Inflammatory macrophage (primary cell): ENCODE measurements at places on chromosomes 12 and 14.

DNA sequence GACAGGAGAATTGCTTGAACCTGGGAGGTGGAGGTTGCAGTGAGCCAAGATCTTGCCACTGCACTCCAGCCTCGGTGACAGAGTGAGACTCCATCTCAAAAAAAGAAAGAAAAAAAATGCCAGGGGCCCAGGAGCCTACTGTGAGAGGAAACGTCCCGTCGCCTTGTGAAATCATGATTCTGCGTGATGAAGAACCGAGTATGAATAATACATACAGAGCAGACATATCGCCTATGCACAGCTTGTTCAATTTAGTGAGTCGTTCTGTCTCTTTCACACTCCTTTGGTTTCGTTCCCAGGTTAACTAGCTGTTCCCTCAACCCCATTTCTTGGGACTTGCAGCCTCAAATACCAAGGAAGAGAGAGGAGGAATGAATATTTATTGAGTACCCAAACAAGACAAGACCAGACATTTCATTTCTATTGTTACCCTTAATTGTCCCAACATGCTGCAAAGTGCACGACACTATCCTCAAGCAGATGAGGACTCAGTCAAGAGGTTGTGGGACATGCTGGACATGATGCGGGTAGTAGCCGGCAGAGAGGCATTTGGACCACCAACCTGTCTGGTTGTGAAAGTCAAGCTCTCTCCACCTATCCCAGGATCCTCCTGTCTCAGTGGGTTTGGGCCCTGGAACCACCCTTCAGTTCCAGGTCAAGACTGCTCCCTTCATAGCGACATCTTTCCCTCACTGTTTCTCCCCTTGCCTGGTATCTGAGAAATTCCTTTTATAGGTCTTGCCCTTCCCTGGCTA lies 8.6 kb upstream of the CD27 start:
- DNase-seq = no peak

DNA sequence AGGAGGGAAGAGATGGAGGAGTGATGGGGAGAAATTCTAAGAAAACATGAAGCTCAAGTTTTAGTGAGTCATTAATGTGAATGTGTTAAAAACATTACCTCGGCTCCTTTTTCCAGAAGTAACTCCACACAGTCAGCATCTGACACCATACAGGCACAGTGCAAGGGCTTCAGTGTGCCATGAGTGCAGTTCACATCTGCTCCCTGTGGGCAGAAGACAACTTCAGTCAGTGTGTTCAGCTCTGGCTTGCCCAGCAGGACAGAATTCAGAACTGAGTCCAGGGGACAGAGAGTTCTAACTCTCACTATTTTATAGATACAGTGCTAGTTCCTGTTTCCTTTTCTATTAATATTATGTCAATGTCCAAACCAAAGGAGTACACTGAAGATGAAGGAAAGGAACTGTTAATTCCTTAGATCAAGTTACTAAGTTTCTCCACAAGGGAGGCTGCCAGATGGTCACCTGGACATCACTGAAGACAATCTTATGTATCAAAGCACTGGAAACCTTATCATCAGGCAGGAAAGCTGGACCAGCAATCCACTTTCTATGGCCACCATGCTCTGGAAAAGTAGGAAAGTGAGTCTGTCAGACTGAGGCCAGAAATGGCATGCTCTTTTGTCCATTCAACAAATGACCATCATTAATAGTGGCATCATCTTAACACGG lies 6.1 kb downstream of the ASB8 start:
- DNase-seq = no peak

DNA sequence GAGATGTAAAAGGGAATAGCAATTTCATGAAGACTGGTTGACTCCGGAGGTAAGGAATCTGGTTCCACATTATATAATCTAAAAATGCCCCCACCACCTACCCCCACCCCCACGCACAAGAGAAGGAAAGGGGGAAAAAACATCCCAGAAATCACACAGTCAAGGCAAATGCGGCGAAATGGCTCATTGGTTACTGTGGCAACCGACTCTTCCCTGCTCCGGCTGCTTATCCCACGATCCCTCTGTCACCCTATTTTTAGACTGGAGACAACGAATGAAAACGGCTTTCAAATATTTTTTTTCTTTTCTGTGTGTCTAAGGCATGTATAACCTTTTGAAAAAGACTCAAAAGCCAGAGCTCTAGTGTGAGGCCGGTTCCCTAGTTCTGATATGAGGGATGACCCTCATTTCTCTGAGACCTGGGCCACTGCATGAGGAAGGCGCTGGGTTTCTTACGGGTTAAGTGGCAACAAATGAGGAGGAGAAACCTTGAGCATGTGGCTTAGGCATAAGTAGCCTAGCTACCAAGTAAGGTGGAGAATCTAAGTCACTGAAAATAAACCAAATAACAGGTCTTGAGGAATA lies 148.3 kb upstream of the GRIN2B start:
- DNase-seq = no peak

DNA sequence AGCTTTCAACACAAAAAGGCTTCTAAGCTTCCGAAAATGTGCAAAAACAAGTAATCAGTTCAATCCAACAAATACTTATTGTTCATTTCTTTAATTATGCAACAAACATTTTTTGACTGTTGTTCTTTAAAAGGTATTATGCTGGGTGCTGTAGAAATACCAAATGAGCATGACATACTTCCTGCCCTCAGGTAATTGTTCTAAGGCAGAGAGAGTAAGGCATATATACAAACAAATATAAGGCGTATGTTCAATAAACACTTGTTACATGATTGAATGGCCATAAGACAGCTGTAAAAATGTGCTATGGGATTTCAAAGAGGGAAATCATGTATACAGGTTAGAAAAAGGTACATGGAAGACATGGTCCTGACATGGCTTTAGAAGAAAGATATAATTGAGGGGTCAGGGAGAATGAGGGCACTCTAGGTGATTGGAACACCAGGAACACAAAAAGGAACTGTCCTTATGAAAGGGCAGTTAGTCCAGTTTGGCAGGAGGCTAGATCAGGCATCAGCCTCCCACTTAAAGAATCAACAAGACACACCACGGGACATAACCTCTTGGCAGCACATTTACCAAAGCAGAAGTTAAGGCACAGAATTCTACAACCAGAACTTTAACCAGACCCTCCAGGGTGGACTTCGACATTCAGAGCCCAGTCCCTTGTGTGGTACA lies 135.8 kb upstream of the SCAF11 start:
- DNase-seq = no peak

- DNase-seq = no peak
Measured at GRCh38 chr12:1212526-1212925, 221.5 kb downstream of the ERC1 start.

GRCh38 chr14:63852271-63852816 lies 460 bp upstream of the SYNE2 start:
- DNase-seq = no peak

GRCh38 chr12:104486943-104487819 lies 30.4 kb downstream of the CHST11 start:
- no peak for DNase-seq
